ENCODE measurements at places on chromosomes 11 and 22. TPM values are rescaled to one million over a fixed set of nuclear protein-coding genes. Genes with fewer than 3 reads are reported as not detected.

The SAA4 gene
- not detected for total RNA-seq

The CCDC87 gene
- total RNA-seq = 2.3 TPM

The FAM83F gene
- total RNA-seq = 0.09 TPM

The CNTF gene
- total RNA-seq = 2.6 TPM

The KCNK7 gene
- 3.9 TPM for total RNA-seq

The SLC22A12 gene
- not detected for total RNA-seq

The CDCA5 gene
- total RNA-seq = 3.8 TPM

The NNMT gene
- total RNA-seq = 2.7 TPM

The KIF18A gene
- total RNA-seq = 0.56 TPM

The PHETA2 gene
- total RNA-seq = 2.8 TPM

The GRM5 gene
- 93.2 TPM for total RNA-seq

The GNB1L gene
- total RNA-seq = 9.0 TPM

The TLCD5 gene
- total RNA-seq = 17.7 TPM

The OR52I2 gene
- total RNA-seq = not detected

The TECTA gene
- 5.0 TPM for total RNA-seq

The SCGB1A1 gene
- total RNA-seq = not detected

The TEX12 gene
- 0.68 TPM for total RNA-seq

The SPINDOC gene
- 30.8 TPM for total RNA-seq

The IRAG1 gene
- total RNA-seq = 50.8 TPM

The OR51B4 gene
- total RNA-seq = not detected

The MS4A12 gene
- not detected for total RNA-seq

The ABTB2 gene
- 6.6 TPM for total RNA-seq

The C11orf42 gene
- not detected for total RNA-seq

The BACE1 gene
- total RNA-seq = 126 TPM

The OR2AG2 gene
- 0.91 TPM for total RNA-seq

All from dorsolateral prefrontal cortex (tissue), 122 donors.